ENCODE measurements at places on chromosomes 12 and 14. TPM values are rescaled to one million over a fixed set of nuclear protein-coding genes. Genes with fewer than 3 reads are reported as not detected.

DNA sequence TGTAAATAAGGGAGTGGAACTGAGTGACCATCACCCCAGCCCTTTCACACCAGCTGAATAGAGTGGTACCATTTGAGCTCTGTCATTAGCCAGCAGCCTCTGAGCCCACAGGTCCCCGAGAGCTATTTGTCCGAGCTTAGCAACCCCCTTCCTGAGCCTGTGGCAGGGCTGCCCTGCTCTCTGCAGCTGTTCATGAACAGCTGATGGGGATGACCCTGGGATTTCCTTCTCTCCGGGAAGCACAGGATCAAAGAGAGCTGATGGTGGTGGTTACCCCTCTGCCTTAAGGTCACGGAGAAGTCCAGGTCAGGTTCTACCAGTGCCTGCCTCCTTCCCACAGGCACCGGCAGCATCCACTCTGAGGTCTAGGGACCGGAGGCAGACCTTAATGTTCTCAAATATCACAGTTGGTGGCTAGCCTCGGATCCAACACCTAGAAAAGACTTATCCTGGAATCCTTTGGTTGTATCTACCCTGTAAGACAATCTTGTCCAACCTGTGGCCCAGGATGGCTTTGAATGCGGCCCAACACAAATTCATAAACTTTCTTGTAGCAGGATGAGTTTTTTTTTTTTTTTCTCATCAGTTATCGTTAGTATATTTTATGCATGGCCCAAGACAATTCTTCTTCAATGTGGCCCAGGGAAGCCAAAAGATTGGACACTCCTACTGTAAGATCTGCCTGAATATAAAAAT is 81.1 kb downstream of the ESRRB start:
- DNase-seq: no peak

DNA sequence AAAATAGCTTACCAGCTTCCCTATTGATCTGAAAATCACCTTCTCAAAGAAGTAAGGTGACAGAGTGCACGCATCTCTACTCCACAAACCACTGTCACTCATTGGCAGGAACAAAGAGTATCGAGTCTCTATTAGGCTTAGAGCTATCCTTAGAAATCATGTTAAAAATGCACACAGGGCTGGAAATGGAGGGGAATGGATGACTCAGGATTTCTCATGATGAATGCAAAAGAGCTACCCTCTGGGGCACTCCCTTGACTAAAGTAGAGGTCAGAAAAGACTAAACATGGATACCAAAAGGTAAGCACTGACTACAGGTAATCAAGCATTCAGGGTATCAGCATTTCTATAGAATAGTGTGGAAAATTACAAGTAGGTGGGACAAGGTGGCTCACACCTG is 96.1 kb upstream of the ANO4 start:
- no peak for DNase-seq

GRCh38 chr14:61602733-61603077 is 92.6 kb upstream of the HIF1A start:
- DNase-seq: no peak

GRCh38 chr14:58501214-58501816 is 73.8 kb downstream of the KIAA0586 start:
- no peak for DNase-seq

DNA sequence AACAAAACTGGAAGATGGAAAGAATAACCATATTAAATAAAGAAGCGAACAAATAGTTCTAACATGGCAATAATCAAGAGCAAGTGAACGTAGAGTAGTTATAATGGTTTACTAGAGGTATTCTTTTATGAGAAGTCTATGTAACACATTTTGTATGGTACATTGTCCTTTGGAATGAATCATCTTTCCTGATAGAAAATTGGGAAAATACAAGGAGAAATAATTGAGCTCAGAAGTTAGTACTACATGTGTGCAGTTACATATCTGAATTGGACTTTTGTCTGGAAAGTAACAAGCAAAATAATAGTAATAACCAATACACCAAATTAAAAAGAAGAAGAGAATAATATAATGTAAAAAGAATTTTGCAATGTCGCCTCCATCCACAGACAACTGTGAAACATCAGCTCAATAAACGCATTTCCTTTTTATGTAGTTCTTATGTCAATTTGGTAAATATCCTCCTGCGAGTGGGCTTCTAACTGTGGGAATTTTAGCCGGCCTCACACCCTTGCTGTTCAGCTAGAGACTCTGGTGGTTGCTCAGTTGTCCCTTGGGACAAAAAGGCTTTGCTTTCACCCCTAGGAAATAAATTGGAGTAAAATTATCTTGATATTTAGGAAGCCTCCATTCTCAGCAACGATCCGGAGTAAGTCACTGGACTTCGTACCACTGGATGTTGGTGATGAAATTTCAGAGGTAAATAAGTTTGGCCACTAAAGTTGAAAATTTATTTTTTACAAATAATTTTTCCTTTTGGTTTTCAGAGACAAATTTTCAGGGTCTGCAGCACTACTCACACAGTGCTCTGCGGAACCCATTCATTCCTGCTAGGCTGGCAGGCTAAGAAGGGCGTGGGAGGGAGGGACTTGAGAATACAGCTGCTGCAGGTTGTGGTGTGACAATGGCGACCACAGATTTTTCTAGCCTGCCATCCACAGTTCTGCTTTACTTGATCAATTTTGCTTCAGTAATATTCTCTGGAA is 1.1 kb upstream of the TUBA1A start:
- peak; percentile 47 for DNase-seq

GRCh38 chr12:51846911-51847642 is 1.4 kb downstream of the FIGNL2 start:
- no peak for DNase-seq

DNA sequence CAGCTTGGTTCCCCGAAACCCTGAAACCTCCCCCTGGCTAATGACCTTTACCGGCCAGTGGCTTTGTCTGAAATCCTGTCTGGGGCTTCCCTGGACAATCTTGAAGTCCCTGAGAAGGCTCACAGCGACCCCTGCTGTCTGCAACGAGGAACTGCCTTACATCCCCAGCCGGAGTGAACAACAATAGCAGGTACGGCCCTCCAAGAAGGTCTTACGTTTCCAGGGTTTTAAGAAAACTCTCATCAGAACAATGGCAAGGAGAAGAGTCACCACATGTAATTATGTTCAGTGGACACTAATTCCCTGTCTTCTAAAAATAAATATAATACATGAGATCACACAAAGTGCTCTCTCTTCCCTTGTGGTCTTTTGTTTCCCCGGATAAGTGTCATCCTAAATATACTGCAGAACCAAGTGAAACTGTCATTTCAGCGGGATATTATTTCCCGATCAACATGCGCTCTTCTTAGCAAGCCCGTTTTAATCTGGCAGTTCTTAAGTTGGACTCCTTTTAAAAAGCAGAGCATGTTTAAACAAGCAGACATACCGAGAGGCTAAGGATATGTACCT is 53.3 kb downstream of the RBM19 start:
- no peak for DNase-seq

DNA sequence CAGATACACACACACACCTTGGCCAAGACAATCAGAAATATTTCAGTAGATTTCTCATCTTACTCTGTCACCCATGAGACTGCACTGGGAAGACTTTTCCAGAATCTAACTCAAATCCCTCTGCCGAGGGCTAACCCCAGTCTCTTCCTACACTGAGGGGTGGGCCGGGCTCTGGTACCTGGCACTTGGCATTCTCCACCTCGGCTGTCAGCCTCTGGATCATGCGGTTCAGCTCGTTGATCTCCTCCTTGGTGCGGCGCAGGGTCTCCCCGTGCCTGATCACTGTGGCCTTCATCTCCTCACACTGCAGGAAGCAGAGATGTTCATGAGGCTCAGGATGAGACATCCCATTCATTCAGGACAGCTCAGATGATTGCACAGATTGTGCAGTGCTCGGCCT is 4.9 kb downstream of the KRT83 start:
- peak; percentile 71 for DNase-seq

DNA sequence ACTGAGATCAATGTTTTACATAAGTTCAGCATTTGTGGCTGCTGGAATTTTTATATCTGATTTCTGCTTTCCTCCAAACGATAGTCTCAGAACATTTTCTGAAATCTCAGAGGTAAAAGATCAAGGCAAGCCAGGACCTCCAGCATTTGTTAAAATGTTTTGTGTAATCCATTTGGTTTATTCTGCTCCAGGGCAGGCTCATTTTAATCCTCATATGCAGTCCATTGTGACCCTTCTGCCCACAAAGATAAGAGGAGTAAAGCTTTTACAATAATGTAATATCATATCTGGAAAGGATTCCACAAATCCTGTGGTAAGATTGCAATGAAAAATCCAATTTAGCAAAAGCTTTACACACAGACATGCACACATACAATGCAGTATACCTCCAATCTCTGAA is 55.3 kb upstream of the KCNH5 start:
- no peak for DNase-seq

DNA sequence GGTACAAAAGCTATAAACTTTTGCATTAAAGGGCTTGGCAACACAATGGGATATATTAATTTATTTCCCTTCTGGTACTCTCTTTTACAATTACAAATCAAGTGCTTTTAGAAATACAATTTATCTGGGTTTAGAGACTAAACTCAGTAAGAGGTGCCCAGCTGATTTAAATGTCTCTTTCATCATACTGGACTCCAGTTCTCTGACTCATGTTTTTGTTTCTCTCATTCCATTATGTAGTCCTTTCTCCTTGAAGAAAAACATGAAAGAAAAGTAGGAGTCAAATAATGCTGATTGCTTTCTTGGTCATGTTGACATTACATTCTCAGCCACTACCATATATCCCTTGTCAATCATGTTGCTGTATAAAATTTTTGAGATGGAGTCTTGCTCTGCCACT is 36.3 kb upstream of the CFL2 start:
- no peak for DNase-seq

DNA sequence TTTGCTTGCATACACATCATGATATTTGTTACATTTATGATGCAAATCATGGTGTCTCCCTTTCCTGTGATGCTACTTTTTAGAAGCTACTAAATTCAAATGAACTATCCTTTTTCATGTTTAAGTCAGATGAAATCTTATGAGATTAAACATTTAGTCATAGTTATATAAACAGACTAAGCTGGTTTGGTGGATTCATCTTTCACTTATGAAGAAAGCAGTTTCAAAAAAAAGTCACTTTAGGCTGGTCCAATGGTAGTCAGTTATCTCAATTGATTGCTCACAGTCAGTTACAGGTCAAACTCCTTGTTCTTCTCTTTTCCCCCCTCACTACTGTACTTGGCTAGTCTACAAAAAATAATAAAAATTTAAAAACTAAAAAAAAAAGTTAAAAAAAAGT is 19.7 kb downstream of the SYCP3 start:
- no peak for DNase-seq

- no peak for DNase-seq
Observed at GRCh38 chr12:21813125-21813524, 38.6 kb upstream of the KCNJ8 start.

DNA sequence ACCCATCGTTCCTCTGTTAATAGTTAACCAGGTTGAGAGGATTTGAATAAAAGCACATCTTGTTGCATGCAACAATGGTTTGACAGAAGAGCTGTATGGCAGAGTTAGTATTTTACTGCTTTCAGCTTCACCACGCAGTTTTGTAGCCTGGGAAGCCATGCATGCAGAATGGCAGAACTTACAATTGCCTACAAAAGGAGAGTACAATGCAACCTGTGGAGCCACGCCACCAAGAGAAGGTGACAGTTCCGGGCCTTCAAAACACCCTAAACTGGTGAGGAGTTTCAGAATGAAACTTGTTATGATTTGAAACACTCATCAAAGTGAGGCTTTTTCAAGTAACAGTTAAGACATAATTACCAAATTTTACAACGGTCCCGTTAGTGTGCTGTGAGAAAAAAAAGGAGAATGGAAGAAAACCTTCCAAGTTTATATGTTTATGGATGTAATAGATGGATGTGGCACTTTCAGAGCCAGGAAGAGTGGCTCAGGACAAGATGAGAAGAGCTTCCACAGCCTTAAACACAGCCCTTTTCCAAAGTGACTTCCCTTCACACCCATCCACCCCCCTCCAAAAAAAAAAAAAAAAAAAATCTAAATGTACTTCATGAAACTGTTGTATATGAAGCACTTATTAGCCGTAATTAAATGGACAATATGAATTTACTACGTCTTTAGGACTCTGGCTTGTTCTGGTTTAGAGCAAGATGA is 158.7 kb downstream of the EGLN3 start:
- no peak for DNase-seq

DNA sequence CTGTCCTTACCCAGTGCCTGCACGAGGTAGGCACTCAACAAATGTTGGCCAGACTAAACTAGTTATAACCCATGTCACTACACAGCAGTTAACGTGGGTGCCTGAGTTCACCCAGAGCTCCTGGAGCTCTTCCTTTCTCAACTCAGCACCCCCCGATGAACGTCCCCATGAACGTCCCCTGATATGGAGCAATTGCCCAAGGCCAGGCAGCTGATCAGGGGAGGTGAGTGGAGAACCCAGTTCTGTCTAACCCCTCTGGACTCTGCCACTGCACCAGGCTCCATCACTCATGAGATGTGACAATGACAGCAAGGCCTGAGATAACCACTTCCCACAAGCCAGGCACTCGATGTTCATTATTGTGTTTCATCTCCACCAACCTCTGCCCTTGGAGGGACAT is 199.0 kb downstream of the BCL11B start:
- DNase-seq: no peak

- no peak for DNase-seq
Observed at GRCh38 chr14:22560662-22561365, 28.2 kb downstream of the DAD1 start.

DNA sequence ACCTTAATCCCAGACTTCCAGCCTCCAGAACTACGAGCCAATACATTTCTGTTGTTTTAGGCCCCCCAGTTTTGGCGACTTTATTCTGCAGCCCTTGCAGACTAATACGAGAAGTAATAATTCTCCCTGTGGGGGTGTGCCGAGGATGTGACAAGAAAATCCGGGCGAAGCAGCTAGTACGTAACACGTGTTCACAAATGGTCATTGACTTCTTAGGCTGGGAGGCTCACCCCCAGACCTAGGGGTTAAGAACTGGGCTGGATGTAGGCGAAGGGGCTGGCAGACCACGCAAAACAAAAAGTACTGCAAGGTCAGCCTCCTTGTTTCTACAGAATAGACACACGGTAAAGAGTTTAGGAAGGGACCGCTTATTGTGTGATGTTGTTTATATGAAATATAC is 69.8 kb upstream of the ESRRB start:
- no peak for DNase-seq

GRCh38 chr14:25014440-25014839 is 35.5 kb downstream of the STXBP6 start:
- DNase-seq: no peak

Gene GLIPR1L1
- not detected for total RNA-seq

Gene LBHD2
- total RNA-seq: not detected

Gene PLEKHD1
- total RNA-seq: 3.5 TPM

Gene BDKRB2
- 14.2 TPM for total RNA-seq

Gene RACGAP1
- total RNA-seq: 14.7 TPM

Gene FLVCR2
- total RNA-seq: 16.4 TPM

Gene ERC1
- 43.5 TPM for total RNA-seq

Gene GPRC5D
- 97.6 TPM for total RNA-seq
